ENCODE measurements at places on chromosomes 6 and 20.

- no peak for DNase-seq
These were observed 19.3 kb downstream of the TMEM74B start for GRCh38 chr20:1165521-1165920.

GRCh38 chr20:64037498-64038213, 1.7 kb downstream of the C20orf204 start:
- no peak for DNase-seq

DNA sequence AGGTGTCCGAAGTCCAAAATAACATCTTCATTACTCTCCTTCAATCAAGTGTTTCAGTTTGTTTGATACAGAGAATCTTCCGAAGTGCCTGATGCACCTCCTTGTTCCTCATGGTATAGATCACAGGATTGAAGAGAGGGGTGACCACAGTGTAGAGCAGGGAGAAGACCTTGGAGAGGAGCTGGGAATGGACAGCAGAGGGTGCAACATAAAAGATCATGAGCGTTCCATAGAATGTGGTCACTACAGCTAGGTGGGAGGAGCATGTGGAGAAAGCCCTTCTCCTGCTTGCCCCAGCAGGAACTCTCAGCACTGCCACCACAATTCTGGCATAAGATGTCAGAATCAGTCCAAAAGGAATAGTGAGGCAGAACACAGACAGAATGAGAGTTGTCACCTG, 11.9 kb downstream of the OR12D1 start:
- DNase-seq: no peak

DNA sequence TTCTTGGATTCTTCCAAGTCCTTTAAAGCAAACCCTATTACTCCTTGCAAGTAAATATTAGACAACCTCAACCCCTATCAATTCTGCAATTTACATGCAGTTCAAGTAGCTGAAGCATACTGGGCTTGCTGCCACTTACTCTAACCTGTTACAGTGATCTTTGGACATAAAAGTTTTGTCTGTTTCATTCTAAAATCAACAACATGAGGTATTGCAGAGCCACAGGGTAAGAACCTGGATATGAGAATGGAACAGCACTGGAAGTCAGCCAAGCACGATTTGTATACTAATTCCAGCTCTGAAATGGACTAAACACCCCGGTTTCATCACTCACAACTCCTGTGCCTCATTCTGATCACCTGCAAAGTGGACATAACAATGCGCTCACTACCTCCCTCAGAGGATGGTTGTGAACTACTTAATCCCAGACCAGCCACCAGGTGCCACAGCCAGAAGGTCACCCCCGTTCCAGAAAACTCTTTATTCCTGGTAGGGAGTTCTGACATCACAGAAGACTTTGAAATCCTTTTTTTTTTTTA, 270.0 kb downstream of the ADGB start:
- no peak for DNase-seq

DNA sequence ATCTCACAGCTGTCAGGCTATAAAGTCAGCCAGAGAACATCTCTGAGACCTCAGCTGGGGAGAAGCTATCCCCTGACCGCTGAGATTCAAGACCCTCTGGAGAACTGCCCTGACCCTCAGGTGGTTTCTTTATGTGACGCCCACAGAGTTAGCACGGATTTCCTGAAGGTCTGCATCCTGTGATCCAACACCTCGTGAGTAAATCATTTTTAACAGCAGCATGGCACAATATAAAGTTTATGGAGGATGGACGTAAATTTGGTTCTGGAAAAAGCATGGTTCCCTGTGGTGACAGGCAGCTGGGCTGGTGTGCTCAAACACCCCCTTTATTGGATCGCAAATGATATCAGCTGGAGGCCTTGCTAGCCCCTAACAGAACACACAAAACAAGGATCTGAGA, 25.3 kb upstream of the TRAF3IP2 start:
- no peak for DNase-seq

DNA sequence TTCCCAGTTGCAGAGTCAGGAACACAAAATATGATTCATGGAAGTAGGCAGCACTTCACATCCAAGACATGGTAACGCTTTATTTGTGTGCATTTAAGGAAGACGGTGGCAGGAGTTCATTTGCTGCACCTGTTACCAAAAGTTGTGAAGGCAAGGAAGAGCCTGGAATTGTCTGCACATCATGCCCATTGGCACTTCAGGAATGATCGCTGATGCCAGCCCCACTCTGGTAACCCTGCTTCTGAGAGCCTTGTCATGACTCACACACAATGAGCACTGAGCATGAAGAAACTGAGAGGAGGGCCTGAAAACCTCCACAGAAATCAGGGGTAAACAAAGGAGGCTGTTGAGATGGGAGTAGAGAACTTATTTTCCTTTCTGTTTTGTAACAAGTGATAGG, 181.1 kb downstream of the RPS12 start:
- no peak for DNase-seq

DNA sequence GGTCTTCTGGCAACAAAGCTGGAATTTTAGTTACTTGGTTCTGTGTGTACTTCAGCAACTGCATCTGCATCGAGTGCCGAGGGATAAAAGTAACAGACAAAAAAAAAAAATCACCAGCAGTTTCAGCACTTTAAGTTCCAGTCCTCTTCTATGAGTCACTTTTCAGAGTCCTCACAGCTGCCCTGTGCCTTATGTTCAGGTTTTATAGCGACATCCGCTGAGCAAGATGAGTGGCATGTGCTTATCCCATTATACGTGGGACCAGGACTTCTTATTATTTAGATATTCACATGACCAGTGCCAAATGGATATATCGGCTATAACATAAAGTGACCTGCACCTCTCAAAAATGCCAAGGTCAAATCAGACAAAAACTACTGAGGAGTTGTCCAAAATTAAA, 242.9 kb downstream of the FOXA2 start:
- DNase-seq: no peak

GRCh38 chr6:158717341-158718330, 67.8 kb downstream of the SYTL3 start:
- DNase-seq: no peak

DNA sequence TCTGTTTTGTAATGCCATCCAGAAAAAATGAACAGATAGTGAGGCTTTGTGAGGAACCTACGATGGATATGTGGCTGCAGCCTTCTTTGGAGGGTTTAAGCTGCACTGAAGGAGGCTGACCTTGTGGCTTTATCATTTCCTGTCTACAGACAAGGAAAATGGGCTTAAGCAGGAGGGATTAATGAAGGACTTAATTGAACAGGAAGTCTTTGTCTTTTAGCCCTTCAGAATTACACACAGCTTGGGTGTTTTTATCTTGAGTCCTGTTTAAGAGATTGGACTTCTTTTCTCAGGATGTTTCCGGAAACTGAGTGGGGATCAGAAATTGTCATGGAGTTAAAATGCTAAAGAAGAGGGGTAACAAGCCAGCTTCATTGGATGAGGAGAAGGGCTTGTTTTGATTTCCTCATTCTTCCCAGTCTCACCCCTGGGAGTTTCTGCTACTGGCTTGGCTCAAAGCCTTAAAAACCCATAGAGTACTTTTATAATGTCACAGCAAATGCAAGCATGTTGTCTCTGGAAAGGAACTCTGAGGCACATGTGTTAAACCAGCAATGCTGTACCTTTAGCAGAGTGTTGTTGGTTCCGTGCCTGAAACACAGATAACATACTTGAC, 193.6 kb downstream of the JARID2 start:
- peak; percentile 30 for DNase-seq

DNA sequence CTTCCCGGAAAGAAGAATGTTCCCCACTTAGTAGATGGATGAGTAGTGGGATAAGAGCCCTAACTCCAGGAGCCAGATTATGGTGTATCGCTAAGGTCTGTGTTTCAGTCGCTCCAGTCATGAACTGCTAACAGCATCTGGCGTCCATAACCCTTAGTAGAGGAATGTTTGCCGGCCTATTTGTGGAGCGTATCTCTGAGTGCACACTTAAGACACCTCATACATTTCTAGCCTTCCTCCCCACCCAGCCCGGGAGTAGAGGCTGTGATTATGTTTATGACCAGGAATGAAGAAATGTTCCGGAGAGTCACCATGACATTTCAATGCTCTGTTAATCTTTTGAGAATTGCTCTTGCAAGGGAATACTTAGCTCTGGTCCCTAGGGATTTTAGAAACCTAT, 251.1 kb upstream of the SOX4 start:
- no peak for DNase-seq

GRCh38 chr6:119643876-119644275, 294.3 kb upstream of the MAN1A1 start:
- DNase-seq: no peak

DNA sequence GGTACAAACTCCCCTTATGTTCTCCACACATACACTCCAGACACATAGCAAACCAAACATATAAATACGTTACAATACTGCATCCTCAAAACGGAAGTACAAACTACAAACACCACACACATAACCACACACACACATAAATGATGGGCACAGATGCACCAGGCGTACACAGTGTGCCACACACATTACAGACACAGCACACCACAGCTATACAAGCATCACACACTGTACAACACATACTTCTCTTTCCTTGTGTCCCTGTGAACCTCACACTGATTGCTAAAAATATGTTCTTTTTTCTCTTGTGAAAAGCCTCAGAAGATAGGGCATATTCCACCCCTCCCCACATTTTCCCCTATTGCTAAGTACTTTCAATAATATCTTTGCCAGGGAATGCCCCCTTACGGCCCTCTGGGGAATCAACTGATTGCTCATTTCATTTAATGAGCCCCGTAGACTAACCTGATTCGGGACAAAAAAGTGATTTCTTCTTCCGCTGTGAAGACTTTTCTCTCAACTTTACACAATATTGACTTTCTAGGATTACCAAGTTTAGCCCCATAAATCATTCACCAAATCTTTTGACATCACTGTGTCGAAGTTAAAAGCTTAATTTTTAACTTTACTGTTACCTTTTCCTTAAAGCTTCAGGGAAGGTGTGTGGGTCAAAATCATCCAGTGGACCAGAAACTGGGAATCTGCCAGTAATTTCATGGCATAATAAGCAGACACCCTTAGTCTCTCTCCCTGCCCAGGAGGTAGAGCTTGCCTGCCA, at the start of gene SLC17A1:
Gene SLC17A1, minus strand, starts transcription at position 521 of the 775 bp plus-strand sequence. CDS start 1,495 bp downstream, outside the sequence.
- no peak for DNase-seq

DNA sequence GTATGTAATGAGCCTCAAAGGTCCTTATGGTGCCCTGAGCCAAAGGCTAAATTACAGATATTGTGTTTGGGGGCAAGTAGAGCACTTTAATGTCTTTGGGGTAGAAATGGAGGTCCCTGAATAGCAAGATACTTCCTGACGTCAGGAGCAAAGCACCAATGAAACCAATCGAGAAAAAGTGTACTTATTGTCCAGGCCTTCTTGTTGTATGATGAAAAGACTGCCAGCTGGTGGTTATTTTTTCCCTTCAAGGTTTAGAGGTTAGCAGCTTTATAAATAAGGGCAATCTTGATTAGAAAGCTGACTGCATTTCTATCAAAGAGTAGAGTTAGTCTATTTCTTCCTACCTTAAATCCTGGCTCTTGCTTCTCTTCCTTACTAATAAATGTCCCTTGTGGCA, 76.1 kb upstream of the HSF2 start:
- DNase-seq: no peak

GRCh38 chr20:35296101-35296554, 3.9 kb upstream of the FAM83C start:
- DNase-seq: no peak

DNA sequence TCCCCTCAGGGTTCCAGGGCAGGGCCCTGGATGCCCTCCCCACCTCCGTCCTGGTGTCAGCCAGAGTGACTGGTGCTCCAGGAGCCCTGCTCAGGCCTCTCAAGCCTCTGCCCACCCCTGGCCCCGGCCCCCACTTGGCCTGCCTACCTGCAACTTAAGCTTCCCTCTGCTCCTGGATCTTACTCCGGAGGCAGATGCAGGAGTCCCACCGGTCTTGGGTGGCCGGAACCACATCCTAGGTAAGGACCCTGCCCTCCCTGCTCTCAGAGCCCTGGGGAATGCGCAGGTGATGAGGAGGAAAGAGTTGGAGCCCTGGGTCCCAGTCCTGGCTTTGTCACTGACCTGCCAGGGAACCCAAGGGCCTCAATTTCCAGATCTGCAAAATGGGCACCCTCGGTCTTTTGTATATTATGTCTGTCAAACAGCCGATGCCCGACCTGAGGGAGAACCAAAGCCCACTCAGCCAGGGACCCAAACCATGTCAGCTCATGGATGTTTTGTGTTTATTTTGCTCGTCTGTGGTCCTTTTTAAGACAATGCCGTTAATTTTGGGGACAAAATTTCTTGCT, 34.5 kb upstream of the BPIFA2 start:
- DNase-seq: no peak

DNA sequence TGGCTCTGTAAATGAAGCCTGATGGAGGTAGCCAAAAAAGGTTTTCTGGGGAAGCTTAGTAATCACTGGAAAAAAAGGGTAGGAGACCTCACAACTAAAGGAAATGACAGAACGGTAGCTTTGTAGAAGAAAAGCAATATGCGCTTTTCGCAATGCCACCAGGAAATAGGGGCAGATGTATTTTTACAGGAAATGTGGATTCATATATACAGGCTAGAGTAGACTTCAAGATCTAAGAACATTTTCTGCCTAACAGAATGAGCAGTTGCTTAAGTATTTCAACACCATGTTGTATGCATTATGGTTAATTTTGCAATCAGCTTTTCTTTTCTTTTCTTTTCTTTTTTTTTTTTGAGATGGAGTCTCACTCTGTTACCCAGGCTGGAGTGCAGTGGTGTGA, 219.6 kb downstream of the CD83 start:
- no peak for DNase-seq

- DNase-seq: no peak
These were observed 25.2 kb downstream of the LCA5 start for GRCh38 chr6:79512014-79512413.

DNA sequence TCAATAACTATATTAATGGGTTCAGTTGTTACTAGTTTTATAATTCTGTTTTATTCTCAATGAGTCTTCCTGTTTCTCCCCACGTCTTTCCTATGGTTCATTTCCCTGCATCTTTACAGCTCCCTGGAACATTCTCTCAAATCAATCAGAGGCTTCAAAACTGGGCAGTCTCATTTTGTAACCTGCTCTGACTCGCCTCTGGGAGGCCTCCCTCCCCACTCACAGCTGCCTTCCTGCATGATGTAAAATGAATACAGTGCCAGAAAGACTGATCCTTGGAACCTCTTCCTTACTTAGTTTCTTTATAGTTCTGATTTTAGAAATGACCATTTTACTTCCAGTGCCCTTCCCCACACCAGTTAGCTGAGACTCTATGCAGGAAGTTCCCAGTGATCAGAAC, 103.9 kb downstream of the ESR1 start:
- no peak for DNase-seq

DNA sequence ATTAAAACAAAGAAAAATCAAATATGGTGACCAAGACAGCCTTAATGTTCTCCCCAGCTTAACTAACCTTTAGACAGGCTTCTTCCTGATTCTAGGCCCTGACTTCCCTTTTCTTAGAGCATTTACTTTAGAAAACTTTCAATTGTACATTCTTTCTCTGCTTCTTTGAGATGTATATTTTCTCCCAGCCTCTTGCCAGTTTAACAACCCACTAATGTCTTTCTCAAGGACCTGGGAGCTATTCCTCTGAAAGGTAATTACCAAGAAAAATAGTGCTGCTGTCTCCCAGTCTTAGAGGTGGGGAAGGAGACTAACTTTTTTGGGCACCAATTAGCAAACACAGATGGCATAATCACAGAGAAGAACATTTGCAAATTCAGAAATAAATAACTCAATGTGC, 62.8 kb upstream of the KCNQ5 start:
- DNase-seq: no peak

- DNase-seq: no peak
These were observed 18.3 kb upstream of the MUC21 start for GRCh38 chr6:30965140-30965601.

All from activated CD8-positive, alpha-beta memory T cell treated with anti-CD3 and anti-CD28 coated beads for 24 hours (primary cell).